ENCODE measurements at places on chromosomes 1 and 21. TPM values are rescaled to one million over a fixed set of nuclear protein-coding genes. Genes with fewer than 3 reads are reported as not detected.

SLC44A3 gene
- 6.3 TPM for total RNA-seq

HSD17B7 gene
- total RNA-seq, result 28.4 TPM

GJB4 gene
- not detected for total RNA-seq

CSF3R gene
- total RNA-seq, result not detected

ACTL8 gene
- total RNA-seq, result not detected

OR6K3 gene
- not detected for total RNA-seq

HEYL gene
- total RNA-seq, result 0.12 TPM

DNAJC28 gene
- total RNA-seq, result 0.44 TPM

DHRS3 gene
- total RNA-seq, result 116 TPM

C1orf116 gene
- 34.9 TPM for total RNA-seq

LRRC41 gene
- total RNA-seq, result 52.7 TPM

FCN3 gene
- total RNA-seq, result not detected

LYPD8 gene
- total RNA-seq, result not detected

FCAMR gene
- total RNA-seq, result not detected

C4BPA gene
- not detected for total RNA-seq

AIRE gene
- total RNA-seq, result not detected

WNT3A gene
- total RNA-seq, result 1.5 TPM

LRRC38 gene
- 4.8 TPM for total RNA-seq

MCOLN3 gene
- 2.4 TPM for total RNA-seq

FBLIM1 gene
- total RNA-seq, result 74.1 TPM

MSH4 gene
- not detected for total RNA-seq

ILF2 gene
- total RNA-seq, result 398 TPM

TCEA3 gene
- 23.6 TPM for total RNA-seq

KIF17 gene
- 2.8 TPM for total RNA-seq

NBPF6 gene
- total RNA-seq, result 0.07 TPM

SDE2 gene
- total RNA-seq, result 30.2 TPM

OLFML2B gene
- total RNA-seq, result 1.4 TPM

TMEM200B gene
- total RNA-seq, result 9.3 TPM

All from PC-3 (cell line).